ENCODE measurements at places on chromosomes 6 and 20.

DNA sequence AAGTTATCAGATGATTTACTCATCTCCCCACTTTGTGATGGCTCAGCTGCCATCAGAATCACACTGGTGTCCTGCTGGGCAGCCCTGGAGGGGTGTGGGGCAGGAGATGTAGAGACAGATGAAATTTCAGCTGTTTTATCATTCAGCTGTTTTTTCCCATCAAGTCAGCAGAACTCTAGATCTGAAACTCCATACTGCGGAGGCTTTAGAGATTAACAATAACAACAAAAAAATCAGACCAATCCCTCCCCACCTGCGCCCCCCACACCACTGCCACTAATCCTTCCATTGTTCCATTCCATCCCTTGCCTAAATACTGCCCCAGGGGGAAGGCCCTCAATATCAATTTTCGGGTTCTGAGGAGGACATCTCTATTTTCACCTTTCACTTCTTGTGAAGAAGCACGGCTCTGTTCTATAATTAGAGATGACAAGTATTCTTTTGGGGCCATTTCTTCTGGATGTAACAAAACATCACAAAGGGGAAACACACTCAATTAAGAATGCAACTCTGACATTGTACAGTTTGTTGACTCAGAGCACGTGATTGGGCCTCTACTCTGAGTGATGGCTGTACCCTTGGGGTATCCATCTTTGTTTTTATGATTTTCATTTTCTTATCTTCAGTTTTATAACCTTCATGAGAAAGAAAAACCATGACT is 396.3 kb downstream of the ZFAND3 start:
- DNase-seq = no peak

GRCh38 chr6:83429857-83430610 is 817 bp downstream of the ME1 start:
- no peak for DNase-seq

- DNase-seq = no peak
These were observed 66.9 kb upstream of the CDH4 start for GRCh38 chr20:61185181-61185580.

GRCh38 chr20:57025261-57025660 is 241.2 kb downstream of the BMP7 start:
- no peak for DNase-seq

DNA sequence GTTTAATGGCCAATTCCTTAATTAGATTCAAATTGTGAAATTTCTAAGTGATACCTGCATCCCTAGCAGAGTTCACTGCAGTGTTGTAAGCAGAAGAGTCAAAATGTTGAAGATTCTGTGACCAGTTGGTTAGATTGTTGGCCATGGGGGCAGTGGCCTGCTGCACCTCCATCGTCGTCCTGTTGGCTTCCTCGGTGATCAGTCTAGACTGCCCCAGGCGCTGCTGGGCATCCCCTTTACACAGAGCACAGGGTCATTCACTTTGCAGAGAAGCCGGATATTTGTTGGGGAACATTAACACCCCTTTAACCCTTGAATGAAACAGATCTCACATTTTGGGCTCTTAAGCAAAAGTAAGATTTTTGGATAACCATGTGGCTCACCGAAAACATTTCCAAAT is 60.7 kb downstream of the FAM229B start:
- no peak for DNase-seq

DNA sequence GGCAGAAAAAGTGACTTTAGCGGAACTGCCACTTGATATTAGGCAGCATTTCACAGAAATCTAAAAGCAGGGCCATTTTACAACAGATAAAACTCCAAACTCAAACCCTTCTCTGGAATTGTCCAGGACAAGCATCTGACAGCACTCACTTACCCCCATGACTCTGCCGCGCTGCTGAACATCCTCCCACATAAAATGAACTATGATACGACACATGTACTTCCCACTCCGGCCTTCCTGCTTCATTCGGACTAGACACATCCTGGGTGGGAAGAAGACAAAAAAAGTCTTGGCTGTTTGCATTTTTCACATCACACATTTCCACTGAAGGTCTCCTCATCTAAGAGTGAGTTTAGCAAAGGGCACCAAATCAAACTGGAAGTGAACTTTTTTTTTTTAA is 54.8 kb upstream of the FAM83C start:
- DNase-seq = no peak

GRCh38 chr6:62323818-62324431 is 37.9 kb upstream of the KHDRBS2 start:
- DNase-seq = no peak

DNA sequence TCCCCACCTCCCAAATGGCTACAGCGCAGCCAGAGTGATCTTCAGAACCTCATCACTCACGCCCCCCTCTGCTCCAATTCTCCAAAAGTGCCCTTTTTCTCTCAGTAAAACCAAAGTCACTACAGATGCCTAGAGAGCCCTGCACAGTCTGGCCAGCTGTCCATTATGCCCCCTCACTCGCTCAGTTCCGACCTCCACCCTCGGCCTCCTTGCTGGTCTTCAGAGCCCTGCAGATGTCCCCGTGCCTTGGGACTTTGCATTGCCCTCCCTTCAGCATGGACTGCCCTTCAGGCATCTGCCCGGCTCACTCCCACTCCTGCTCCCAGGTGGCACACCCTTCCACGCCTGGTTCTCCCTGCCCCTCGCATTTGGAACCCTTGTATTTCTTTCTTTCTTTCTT is 1.1 kb upstream of the RAET1E start:
- DNase-seq = no peak

GRCh38 chr6:39681674-39682121 is 43.5 kb downstream of the KIF6 start:
- DNase-seq = no peak

DNA sequence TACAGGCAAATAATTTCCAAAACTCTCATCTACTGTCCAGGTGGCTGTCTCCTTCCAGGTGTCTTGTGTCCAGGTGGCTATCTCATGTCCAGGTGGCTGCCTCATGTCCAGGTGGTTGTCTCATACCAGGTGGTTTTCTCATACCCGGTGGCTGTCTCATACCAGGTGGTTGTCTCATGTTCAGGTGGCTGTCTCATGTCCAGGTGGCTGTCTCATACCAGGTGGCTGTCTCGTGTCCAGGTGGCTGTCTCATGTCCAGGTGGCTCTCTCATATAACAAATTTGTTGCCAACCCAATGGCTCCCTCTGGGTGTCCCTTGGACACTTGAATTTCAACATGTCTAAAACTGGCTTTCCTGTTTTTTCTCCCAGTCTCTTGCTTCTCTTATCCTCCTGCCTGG is 14.3 kb upstream of the SLC22A3 start:
- DNase-seq = no peak

GRCh38 chr6:109580519-109580918 is 97.5 kb upstream of the ZBTB24 start:
- no peak for DNase-seq

GRCh38 chr6:24922170-24922569 is 13.6 kb downstream of the RIPOR2 start:
- DNase-seq = no peak

DNA sequence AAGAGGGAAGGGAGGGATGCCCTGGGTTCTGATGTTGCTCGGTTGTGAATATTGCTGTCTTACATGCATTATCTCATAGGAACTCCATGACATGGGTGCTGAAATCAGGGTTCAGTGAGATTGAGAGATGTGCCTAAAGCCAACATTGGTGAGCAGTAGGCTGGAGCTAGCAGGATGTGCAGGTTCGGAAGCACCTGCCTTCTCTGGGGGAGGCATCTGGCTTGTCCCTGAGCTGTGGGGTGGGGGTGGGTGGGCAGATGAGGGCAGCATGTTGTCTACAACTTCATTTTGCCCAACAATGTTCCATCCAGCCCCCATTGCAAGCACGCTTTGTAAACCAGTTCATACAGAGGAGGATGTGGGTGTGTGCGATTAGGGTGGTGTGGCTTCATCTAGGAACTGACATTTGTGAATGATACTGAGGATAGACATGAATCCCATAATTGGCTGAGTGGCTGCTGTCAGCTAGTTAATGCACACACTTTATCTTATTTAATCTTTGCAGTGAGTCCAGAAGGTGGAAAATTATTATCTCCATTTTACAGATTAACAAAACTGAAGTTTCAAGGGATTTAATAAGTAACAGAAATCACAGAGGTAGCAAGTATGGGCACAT is 119.4 kb downstream of the SYNDIG1 start:
- DNase-seq = no peak

DNA sequence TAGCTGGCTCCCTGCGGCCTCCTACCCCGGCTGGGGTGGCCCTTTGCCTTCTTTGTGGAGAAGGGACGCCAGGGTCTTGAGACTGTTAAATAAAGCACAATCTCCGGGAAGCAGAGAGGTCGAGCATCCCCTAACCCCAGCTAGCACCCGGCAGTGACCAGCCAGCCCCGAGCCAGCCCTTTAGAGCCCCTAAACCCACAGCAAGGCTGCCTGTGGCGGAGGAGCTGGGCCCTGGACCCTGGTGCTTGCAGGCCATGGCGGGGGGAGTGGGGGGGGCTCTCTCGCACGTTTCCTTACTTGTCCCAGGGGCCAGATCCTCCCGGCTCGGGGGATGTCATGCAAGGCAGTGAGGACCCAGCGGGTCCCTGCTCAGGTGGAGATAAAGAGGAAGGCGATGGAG is 49.2 kb upstream of the GATA5 start:
- no peak for DNase-seq

- DNase-seq = no peak
These were observed 223.8 kb upstream of the SMLR1 start for GRCh38 chr6:130603391-130603790.

- no peak for DNase-seq
These were observed 974.1 kb downstream of the EYS start for GRCh38 chr6:64732888-64733287.

GRCh38 chr20:3275064-3275935 is 36.3 kb upstream of the SLC4A11 start:
- DNase-seq = no peak

GRCh38 chr20:35225319-35226125 is 968 bp upstream of the MMP24 start:
- no peak for DNase-seq

GRCh38 chr6:53309059-53309900 is 39.5 kb downstream of the ELOVL5 start:
- DNase-seq = no peak

- DNase-seq = no peak
These were observed 103.1 kb upstream of the SPACA1 start for GRCh38 chr6:87944541-87944954.

DNA sequence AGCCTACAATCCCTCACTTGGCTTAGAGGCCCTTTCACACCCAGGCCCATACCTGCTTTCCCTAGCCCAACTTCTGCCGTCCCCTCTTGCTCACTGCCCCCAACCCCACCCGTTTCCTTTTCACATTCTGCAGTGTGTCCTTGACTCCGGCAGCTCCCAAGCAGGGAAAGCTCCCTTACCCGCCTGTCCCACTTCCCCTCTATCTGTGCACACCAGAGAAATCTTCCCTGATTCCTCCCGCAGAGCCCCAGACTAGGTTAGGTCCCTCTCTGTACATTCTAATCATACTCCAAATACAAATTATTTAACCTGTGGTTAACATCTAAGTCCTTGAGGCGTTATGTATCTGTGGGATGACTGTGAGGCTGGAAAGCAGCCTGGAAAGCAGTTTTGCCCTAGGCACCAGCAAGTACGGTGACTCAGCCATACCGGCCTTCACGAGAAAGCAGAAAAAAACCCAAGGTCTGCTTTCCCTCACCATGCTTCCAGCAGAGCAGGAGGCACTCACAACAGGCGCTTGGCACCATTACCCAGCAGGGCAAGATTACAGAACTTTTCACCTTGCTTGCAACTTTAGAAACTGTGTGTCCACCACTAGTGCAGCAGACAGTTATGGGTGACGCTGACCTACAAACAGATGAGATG is 22.3 kb downstream of the ELOVL5 start:
- DNase-seq = no peak

GRCh38 chr20:38685853-38686473 is 38.3 kb upstream of the SLC32A1 start:
- no peak for DNase-seq

DNA sequence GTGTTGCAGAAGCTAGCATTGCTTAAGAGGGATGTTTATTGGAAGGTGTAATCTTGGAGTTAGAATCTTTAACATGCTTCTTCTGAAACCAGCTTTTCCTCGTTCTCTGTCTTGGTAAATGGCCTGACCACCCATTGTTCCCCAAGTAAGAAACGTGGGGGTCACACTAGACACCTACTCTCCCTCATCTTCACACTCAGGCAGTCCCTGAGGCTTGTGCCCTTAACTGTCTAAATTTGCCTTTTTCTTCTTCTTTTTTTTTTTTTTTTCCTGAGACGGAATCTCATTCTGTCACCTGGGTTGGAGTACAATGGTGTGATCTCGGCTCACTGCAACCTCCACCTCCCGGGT is 16.2 kb upstream of the ARFGEF2 start:
- no peak for DNase-seq

GRCh38 chr6:125811259-125811658 is 20.5 kb downstream of the NCOA7 start:
- no peak for DNase-seq

- DNase-seq = no peak
These were observed 59.8 kb upstream of the CARMIL1 start for GRCh38 chr6:25219216-25219916.

DNA sequence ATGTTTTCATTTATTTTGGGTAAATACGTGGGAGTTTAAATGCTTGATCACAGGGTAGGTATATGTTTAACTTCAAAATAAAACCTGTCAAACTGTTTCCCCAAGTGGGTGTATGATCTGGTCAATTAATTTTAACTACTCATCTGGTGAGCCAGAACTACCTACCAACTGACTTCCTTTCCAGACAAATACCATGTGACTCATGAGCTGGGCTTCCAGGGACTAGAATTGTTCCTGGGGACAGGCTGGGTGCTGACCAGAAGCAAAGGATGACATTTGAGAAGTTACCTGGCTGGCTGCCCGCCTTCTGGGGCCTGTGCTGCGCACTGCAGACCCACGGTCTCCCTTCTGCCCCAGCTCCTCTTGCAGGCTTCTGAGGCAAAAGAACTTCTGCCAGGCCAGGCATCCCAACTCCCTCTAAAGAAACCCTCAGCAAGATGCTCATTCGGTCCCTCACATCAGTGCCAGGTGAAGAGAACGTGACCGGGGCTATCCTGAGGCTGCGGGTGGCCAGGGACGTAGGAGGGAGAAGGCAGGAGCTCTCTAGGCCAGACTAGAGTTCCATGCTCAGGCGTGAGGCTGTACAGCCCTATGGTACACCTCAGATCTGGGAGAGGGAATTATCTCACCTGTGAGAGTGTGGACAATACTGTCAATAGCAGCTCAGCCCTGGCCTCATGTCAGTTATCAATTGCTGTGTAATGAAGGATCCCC is 103.6 kb downstream of the JPH2 start:
- DNase-seq = no peak

GRCh38 chr20:24648919-24649318 is 179.5 kb downstream of the SYNDIG1 start:
- no peak for DNase-seq

GRCh38 chr20:45406260-45407066 is 1.6 kb upstream of the DBNDD2 start:
- peak; percentile 60 for DNase-seq

- no peak for DNase-seq
These were observed 349.0 kb downstream of the CBLN4 start for GRCh38 chr20:55656231-55656775.

DNA sequence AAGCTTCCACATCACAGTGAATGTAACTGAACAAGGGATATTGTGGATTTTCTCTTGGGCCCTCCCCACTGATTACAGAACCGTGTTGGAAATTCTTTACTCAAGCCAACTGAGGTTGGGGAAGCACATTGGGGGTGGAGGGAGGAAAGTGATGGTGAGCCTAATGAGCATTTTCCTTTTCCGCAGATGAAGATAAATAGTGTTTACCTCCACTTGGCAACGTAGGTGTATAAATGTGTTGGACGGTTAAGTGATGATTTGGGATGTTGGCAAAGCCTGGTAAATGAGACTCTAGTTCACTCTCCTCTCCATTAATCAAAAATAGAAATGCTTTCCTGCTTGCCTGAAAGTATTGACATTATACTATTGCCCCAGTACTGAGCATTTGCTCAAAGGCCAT is 27.1 kb upstream of the NRN1 start:
- no peak for DNase-seq
